Putamen (tissue), 1 donor: ENCODE measurements at places on chromosomes 5 and 9.

DNA sequence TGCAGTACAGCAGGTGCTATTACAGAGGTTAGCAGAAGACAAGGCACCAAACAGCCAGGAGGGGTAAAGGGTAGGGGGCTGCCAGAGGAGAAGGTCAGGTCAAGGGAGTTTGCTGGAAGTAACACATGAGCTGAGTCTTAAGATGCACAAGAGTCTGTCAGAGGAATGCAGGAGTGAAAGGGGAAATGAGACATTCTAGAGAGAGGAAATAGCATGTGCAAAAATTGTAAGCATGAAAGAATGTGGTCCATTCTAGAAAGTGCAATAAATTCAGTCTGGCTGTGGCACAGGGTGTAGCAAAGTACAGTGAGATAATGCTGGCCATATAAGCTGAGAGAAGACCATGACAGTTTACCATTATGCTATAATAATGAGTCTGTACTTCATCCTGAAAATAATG, 6.6 kb downstream of the GOLGA1 start:
- DNase-seq, result no peak

GRCh38 chr9:91391818-91392217, 30.1 kb upstream of the AUH start:
- no peak for DNase-seq

GRCh38 chr9:73151653-73152542, at the start of gene ANXA1:
TSS of gene ANXA1 (plus strand) at chr9:73151865. CDS start at chr9:73158536, 6,671 bp downstream.
- no peak for DNase-seq

DNA sequence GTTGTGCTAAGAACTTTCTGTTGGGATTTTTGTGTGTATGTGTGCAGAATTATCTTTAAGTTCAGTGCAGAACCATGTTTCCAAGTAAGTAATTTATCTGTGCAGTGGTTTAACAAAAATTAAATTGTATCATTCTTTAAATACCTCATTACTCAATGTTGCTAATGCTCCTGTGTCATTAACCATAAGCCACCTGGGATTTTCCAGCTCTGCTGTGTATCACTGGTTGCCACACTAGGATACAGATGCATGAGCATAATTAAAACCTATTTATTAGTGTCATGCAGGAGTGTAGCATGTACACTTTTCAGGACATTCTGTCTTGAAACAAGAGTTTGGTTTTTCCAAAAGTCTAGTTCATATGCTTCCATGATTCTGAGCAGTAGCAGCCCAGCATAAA, 120.4 kb upstream of the PTGER4 start:
- DNase-seq, result no peak

GRCh38 chr9:69453746-69454145, 128.7 kb downstream of the ENTREP1 start:
- no peak for DNase-seq

GRCh38 chr5:132425975-132426524, 56.5 kb downstream of the SLC22A5 start:
- DNase-seq, result no peak

GRCh38 chr9:17669206-17669605, 90.3 kb downstream of the SH3GL2 start:
- DNase-seq, result no peak

GRCh38 chr5:148882332-148882731, 55.9 kb downstream of the ADRB2 start:
- DNase-seq, result no peak

GRCh38 chr5:141557681-141558136, 61.1 kb downstream of the DIAPH1 start:
- peak; percentile 95 for DNase-seq

GRCh38 chr9:102000956-102001355, 262.5 kb upstream of the GRIN3A start:
- DNase-seq, result no peak

DNA sequence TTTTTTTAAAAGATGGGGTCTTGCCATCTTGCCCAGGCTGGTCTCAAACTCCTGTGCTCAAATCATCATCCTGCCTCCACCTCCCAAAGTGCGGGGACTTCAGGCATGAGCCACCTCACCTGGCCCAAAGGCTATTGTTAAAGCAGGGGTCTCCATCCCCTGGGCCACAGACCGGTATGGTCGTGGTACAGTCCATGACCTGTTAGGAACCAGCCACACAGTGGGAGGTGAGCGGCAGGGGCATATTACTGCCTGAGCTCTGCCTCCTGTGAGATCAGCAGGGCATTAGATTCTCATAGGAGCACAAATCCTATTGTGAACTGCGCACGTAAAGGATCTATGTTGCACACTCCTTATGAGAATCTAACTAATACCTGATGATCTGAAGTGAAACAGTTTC, 7.3 kb upstream of the NOL6 start:
- DNase-seq, result no peak

GRCh38 chr9:87869082-87869481, 13.6 kb upstream of the SPATA31E1 start:
- DNase-seq, result no peak

DNA sequence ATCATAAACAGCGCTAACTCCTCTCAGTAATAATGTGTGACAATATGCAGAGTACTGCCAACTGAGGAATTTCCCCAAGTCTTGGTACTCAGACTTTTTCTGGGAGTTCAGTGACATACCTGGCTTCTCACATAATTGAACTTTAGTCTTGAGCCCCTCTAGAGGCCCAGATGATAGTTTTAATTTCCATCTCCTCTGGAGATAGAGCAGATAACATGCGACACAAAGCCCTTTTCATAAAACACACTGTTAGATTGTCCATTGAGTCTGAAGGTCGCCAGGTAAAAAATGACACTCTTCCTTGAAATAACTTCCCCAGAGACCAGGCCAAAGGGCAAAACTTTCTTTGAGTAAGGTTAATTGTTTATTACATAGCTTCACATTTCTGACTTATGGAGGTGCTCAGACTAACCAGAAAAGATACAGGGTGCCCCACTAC, 476.0 kb downstream of the RASEF start:
- DNase-seq, result no peak

DNA sequence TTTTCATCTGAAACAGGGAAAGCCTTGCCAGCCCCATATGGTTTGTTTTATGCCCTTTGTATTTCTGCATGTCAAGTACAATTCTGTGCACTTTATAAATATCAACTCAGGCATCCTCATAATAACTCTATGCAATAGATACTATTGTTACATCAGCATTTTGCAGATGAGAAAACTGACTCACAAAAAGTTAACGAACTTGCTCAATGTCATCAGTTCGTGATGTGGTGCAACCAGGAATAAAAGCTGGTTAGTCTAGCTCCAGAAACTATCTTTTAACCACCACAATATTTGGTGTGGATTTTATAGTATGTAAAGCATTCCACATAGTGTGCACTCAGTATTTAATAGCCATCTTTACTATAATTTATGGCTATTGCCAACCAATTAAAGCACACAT, 134.9 kb downstream of the MRPS30 start:
- DNase-seq, result no peak

- DNase-seq, result no peak
Measured at GRCh38 chr5:123181394-123181801, 92.4 kb downstream of the PRDM6 start.

- DNase-seq, result no peak
Measured at GRCh38 chr5:80246995-80247729, 8.7 kb downstream of the SERINC5 start.

- no peak for DNase-seq
Measured at GRCh38 chr5:146066968-146067367, 38.4 kb downstream of the PLAC8L1 start.

DNA sequence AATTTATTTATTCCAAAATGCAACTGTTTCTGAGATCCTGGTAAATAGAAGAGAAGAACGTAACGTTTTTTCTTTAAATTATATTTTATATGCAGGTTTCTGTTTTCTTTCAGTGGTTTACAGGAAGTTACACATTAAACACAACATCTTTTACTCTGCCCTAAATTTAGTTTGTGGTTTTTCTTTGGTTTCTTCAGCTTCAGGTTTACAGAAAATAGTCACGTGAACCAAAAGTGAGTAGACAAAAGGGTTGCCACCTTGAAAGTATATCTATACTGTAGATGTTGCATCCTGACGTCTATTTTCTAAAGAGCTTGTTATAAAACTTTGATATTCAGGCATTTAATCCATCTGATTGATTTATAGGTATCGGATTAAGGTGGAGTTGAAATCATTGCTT, 1236.6 kb downstream of the MAT2B start:
- no peak for DNase-seq

GRCh38 chr5:31027721-31028120, 165.8 kb upstream of the CDH6 start:
- no peak for DNase-seq

- no peak for DNase-seq
Measured at GRCh38 chr9:90333226-90333625, 309.4 kb downstream of the DIRAS2 start.

GRCh38 chr5:5969942-5970483, 408.3 kb downstream of the MED10 start:
- DNase-seq, result no peak

GRCh38 chr9:122286764-122287163, 22.1 kb downstream of the MRRF start:
- no peak for DNase-seq

DNA sequence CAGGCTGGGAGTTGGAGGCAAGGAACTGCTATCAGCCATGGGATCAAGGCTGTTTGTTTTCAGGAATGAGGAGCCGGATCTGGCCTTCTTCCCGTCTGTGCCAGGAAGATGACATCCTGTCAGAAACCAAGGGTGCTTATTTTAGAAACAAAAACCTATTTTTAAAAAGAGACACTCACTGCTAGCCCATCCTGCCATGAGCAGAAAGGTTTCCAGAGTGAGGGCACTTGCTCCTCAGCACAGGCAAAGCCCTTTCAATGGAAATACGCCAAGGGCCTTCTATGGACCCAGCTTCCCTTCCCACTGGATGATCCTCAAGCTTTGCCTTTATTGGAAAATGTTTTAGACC, 132.6 kb upstream of the FSTL4 start:
- DNase-seq, result no peak

DNA sequence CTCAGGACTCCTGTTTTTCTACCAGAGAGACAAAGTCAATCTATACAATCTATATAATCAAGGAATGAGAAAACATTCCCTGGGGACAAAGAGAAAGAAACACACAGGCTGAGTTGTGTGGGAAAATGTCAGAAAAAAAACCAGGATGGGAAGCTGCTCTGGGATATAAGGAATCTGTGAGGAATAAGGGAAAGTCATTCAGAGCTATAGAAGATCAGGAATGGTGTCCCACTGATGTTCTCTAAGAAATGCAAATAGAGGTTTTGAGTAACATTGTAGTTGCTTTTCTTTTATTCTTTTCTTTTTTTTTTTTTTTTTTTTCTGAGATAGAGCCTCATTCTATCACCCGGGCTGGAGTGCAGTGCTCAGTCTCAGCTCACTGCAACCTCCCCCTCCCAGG, 605.9 kb upstream of the KLF4 start:
- no peak for DNase-seq

- peak; percentile 90 for DNase-seq
Measured at GRCh38 chr9:136526625-136527066, 19.2 kb downstream of the NOTCH1 start.

DNA sequence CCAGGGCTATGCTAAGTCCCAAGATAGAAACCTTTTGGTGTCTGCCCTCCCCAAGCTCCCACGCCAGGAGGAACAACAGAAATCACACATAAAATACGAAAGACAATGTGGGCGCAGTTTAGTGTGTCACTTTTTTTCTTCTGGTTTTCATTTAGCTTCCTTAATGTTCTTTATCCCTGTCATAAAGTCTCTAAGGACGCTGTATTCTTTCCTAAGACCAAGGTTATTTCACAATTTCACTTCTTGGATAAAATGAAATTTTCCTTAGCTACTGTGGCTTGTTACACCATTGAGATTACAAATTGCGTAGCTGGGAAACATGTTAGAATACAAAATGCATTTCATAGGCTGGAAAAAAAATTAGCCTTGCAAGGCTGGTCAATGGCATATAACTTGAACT, 85.4 kb downstream of the GLIS3 start:
- no peak for DNase-seq

DNA sequence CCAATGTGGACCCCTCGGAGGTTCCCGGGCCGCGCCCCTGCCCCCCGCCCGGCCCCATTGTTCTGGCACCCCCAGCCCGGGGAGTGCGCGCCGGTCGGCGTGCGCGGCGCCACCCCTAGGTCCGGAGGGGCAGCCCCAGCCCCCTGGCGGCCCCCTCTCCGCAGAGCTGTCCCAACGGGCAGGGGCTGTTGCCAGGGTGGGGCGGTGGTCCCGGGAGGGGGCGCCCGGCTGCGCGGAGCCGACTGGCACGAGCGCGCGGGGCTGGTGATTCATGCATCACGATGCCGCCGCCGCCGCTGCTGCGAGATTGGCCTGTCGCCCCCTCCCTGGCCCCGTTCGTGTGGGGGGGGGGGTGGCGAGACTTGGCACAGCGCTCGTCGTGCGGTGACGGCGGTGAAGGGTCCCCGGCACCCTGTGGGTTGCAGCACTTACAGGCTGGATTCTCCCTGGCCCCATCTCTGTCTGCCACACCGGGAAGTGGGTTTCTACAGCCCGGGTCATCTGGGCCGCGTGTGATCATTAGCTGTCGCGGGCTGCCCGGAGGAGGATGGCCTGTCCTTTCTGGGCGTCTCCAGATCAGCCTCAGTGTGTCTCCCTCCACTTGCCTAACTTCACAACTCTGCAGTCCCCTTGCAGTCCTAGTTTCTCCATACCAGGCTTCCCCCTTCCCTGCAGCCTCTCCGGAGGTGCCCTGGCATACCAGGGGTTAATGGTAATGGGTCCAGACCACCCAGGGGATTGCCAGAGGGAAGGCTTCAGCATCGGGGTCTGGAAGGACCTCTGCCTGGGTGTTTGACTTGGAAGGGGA, 858 bp downstream of the NCS1 start:
- no peak for DNase-seq

GRCh38 chr5:127369796-127370195, 79.2 kb downstream of the MEGF10 start:
- DNase-seq, result no peak

DNA sequence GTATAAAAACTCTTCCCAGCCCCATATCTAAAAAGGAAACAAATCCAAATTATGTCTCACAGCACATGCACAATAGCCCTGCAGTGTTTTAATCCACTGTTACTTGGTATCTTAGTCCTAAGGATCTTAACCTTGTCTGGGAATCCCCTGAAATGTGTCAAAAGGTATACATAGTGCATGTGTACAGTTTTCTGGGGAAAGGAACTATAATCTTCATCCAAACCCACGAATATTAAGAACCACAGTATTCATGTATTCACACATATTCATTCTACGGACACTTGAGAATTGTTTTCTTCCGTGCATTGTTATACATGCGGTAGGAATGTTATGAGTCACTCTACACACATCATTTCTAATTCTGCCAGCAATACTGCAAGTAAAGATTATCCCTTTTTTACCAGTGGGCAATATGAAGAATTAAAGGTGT, 47.8 kb upstream of the SNX2 start:
- DNase-seq, result no peak
